Substantia nigra (tissue), 51 donors: ENCODE measurements at places on chromosomes 13 and 19.
A peak's percentile ranks its signal among the peaks of the same experiment; 100 is the strongest.

GRCh38 chr19:17405250-17406045, at the start of gene BST2:
Gene BST2, minus strand, starts transcription at chr19:17405630. Its CDS starts 55 bp downstream, at chr19:17405575.
- DNase-seq = peak; percentile 5

GRCh38 chr19:13430790-13431582, 75.3 kb downstream of the CACNA1A start:
- no peak for DNase-seq

- DNase-seq = no peak
Observed at GRCh38 chr13:99366075-99366987, 59.1 kb upstream of the GPR183 start.

DNA sequence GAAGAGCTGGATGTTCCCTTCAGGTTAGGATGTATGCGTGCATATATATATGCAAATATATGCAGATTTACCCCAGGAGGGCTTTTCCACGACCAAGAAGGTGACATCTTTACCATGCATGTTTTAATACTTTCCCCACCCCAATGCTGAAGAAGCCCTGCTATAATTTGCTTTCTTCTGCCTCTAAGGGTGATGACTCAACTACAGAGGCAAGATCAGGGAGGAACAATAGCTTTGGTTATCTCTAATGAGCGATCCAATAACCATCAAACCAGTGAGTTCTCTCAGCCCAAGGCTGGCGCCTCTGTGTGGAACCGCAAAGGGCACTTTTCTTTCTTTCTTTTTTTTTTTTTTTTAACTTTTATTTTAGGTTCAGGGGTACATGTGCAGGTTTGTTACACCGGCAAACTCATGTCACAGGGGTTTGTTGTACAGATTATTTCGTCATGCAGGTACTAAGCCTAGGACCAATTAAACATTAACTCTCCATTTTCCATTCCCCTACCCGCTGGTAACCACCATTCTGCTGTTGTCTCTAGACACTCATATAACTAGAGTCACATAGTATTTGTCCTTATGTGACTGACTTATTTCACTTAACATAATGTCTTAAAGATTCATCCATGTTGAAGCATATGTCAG, 25.7 kb upstream of the UBE2L5 start:
- DNase-seq = no peak

GRCh38 chr13:31805841-31806240, 66.5 kb downstream of the RXFP2 start:
- no peak for DNase-seq
